HT1080 (cell line): ENCODE measurements at places on chromosomes 4 and X. TPM values are rescaled to one million over a fixed set of nuclear protein-coding genes. Genes with fewer than 3 reads are reported as not detected.
A peak's percentile ranks its signal among the peaks of the same experiment; 100 is the strongest.

Gene PASD1
- total RNA-seq: 63.8 and 65.8 TPM in 2 replicates

DNA sequence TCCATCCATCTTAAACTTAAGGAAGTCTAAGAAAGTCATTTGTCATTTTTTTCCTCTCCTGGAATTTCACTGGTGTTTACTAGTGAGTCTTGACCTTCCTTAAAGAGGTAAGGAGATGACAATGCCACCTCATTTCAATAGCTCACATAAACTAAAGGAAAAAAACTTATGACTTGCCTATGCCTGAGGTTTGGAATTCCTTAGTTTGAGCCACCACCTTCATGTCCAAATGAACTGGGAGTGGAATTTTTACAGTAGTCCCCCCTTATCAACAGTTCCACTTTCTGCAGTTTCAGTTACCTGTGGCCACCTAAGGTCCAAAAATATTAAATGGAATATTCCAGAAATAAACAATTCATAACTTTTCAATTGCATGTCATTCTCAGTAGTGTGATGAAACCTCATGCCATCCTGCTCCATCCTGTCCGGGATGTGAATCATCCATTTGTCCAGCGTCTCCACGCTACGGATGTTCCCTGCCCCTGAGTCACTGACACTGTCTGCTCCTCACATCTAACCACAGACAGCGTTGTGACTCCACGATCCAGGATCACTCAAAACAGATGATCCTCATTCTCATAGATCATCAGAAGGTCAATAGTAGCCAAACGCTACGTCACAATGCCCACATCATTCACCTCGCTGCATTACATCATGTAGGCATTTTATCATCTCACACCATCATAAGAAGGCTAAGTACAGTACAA, 177.4 kb downstream of the SH3KBP1 start:
- peak; percentile 93 for DNase-seq

DNA sequence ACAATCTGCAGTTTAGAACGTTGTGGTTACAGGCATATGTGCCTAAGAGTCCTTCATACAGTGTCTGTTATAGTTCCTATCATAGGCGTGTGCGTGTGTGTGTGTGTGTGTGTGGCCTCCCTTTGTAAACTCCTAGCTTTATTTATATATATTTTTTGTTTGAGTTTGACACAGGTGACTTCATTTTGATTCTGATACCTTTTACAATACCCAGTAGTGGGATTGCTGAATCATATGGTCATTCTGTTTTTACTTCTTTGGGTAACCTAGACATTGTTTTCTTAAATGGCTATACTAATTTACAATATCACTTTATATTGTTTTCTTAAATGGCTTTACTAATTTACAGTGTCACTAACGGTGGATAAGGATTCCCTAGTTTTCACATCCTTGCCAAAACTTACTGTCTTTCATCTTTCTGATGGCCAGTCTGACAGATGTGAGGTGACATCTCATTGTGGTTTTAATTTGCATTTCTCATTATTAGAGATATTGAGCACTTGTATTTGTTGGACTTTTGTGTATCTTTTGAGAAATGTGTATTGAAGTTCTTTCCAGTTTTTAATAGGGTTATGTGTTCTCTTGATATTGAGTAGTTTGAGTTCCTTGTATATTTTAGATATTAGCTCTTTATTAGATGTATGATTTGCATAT, 211.1 kb upstream of the NUDT6 start:
- DNase-seq: no peak

GRCh38 chr4:158624889-158625478, 46.7 kb downstream of the C4orf46 start:
- DNase-seq: peak; percentile 44

Gene CRLF2
- total RNA-seq: 0.42 TPM in 1 of 2 replicates, not detected in the other

- peak; percentile 85 for DNase-seq
Measured at GRCh38 chr4:113435893-113436292, 325.6 kb downstream of the CAMK2D start.

DNA sequence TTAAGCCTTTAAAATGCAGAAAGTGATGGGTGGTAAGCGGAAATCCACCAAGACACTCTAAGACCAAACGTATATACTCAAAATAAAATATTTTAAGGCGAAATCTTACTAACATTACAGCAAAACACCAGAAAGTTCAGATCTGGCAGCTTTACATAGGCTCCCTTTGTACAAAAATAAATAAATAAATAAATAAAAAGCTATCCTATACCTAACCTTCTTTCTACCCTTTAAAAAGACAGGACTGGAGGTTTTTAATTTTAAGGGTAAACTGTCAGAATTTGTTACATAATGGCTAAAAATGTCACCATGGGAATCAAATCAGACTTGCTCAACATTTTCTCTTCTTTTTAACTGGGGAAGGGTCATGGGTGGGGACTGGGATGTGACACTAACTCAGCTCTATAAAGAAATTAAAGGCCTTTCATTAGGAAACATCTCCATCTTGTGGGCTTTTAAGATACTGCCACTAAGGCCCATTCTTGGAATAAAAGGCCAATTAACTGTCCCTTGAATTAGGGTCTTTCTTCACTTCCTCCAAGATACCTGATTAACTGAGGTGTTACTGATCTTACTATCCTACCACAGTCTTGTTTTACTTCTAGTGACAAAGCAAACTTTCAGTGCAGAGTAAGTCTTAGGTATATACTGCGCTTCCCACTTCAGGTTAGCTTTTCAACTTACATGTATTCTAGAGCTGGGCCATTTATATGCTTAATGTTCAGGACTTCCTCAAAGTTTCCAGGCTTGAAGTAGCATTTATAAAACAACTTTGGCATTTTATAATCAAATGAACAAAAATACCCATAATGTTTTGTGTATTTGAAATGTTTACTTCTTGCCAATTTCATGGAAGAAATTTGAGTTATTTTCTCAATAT, 13.3 kb downstream of the HNRNPD start:
- DNase-seq: no peak

GRCh38 chr4:169024762-169025161, 14.7 kb upstream of the CBR4 start:
- peak; percentile 50 for DNase-seq

GRCh38 chrX:69323786-69324720, 158.8 kb upstream of the PJA1 start:
- no peak for DNase-seq

DNA sequence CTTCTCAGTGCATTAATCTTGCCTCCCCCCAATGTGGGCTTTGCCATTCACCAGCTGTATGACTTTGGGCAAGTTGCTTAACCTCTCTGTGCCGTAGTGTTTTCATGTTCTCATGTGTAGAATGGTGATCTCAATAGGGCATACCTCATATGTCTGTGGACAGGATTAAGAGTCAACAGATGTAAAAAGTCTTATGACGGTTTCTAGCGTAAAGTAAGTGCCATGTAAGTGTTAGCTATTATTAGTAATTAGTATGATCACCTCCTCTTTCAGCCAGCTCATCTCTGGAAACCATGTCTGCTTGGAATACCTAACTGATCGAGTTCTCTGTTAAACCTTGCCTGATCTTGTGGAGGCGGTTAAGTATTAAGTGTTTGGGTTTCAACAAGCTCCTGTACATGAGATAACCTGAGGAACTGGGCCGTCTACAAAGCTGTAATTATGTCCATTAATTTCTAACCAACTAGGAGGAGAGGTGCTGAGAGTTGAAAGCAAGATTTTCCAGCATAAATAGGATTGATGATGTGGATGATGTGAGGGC, 66.3 kb downstream of the TSC22D3 start:
- no peak for DNase-seq

Gene PPBP
- total RNA-seq: not detected in 2 replicates

GRCh38 chrX:140157143-140157542, 191.8 kb upstream of the CXorf66 start:
- DNase-seq: no peak

DNA sequence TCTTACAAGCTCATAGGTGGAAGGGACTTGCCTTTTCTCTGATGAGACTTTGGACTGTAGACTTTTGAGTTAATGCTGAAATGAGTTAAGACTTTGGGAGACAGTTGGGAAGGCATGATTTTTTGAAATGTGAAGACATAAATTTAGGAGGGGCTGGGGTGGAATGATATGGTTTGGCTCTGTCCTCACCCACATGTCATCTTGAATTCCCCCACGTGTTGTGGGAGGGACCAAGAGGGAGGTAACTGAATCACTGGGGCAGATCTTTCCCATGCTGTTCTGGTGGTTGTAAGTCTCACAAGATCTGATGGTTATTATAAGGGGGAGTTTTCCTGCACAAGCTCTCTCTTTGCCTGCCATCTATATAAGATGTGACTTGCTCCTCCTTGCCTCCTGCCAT, 777.9 kb downstream of the CENPC start:
- no peak for DNase-seq

- no peak for DNase-seq
Measured at GRCh38 chr4:70901607-70901983, 574 bp upstream of the MOB1B start.

GRCh38 chr4:6271701-6272465, 2.2 kb downstream of the WFS1 start:
- DNase-seq: no peak

GRCh38 chr4:101921370-101921769, 130.8 kb downstream of the BANK1 start:
- no peak for DNase-seq

GRCh38 chrX:105553118-105553517, 269.2 kb upstream of the NRK start:
- DNase-seq: no peak

Gene CCDC149
- 0.64 and 1.0 TPM in 2 replicates for total RNA-seq

DNA sequence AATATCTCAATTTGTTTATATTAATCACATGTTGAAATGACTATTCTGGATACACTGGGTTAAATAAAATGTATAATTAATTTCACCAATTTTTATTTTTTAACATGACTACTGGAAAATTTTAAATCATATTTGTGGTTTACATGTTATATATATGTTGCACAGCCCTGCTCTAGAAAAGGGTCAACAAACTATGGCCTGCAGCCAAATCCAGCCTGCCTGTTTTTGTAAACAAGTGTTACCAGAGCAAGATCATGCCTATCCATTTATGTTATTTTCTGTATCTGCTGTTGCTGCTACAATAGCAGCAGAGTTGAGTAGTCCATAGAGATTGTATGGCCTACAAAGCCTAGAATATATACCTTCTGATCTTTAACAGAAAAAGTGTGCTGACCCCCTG, 1.2 kb downstream of the TCEANC start:
- no peak for DNase-seq
